ENCODE measurements at places on chromosomes 16 and 17.

- no peak for DNase-seq
These were observed 2.8 kb downstream of the TMEM94 start for GRCh38 chr17:75459246-75459589.

DNA sequence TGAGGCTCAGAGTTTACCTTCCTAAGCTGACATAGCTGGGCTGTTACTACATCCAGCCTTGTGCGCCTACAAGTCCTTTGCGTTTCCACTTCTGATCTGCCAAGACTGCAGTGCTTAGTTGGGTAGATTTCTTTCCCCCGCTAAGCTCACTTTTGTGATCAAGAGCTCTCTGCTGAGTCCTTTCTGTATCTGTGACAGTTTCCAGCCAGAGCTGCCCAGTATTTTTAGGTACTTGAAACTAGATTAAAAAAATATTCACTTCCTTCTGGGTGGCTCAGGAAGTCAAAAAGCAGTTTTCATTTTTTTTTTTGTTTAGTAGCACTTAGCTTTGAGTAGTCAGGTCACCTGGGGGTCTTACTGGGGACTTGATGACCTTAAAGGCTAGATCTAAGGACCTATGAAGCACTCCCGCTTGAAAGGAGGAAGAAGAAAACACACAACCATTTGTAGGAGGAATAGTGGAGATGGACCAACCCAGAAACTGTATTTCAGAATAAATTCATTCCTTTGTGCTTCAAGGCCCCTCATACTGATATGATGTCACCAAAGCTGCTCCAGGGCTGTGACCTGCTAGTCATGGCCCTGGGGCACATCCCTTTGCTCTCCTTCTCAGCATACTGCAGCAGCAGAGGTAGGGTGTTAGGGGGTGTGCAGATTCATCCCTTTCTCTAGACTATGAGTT lies 75.6 kb upstream of the HNF1B start:
- no peak for DNase-seq

DNA sequence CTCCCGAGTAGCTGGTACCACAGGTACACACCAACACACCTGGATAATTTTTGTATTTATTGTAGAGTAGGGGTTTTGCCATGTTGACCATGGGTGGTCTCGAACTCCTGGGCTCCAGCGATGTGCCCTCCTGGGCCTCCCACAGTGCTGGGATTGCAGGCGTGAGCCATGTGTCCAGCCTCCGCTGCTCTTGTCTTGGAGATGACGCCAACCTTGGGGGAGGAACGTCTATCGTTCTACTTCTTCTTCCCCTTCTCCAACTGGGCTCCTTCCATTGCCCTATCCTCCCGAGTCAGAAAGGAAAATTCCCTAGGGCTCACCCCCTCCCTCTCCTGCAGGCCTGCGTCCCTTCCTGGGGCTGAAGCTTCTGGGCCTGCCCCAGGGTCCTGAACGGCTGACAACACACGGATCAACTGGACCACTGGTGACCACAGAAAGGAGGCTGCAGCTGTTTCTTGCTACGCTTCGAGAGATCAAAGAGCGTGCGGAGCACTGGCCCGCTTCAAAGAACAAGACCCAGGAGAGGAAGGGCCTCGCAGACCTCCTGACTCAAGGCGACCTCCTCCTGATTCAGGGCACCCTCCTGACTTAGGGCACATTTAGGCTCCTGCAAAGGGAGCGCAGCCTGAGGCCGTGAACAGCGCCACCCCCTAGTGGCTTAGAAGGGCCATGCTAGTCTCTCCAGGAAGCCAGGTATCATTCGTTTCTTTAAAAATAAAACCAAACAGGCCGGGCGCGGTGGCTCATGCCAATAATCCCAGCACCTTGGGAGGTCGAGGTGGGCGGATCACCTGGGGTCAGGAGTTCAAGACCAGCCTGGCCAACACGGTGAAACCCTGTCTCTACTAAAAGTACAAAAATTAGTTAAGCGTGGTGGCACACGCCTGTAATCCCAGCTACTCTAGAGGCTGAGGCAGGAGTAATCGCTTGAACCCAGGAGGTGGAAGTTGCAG lies 48.5 kb upstream of the HELZ start:
- DNase-seq: peak; percentile 35

GRCh38 chr16:2855536-2855935 lies 2.4 kb downstream of the PRSS22 start:
- no peak for DNase-seq

GRCh38 chr17:49494986-49495841 lies at the start of gene NGFR:
Gene NGFR, plus strand, starts transcription at chr17:49495293. Its CDS starts 125 bp downstream, at chr17:49495418.
- DNase-seq: peak; percentile 30

DNA sequence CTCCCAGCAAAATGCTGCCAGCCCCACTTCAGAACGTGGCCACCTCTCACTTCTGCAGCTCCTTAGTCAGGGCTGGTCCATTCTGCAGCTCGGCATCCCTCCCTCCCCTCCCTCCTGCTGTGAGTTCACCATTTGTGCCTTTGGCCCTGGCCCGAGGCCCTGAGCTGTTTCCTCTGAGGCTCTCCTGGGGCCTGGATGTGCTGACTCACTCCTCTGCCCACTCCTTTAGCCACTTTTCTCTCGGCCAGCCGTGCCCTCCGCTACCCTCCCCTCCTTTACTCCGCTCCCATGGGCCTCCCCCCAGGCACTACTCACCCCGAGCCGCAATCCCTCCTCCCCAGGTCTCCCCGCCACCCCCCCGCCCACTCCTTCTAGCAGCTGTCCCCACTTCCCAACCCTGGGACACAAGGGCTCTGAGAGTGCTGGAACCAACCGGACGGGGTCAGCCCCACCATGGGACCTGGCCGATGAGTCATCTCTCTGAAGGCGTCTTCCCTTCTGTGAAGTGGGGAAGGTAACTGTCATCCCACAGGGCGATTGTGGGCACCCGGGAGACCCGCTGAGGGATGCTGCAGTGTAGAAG lies 11.5 kb downstream of the KCNG4 start:
- DNase-seq: no peak

DNA sequence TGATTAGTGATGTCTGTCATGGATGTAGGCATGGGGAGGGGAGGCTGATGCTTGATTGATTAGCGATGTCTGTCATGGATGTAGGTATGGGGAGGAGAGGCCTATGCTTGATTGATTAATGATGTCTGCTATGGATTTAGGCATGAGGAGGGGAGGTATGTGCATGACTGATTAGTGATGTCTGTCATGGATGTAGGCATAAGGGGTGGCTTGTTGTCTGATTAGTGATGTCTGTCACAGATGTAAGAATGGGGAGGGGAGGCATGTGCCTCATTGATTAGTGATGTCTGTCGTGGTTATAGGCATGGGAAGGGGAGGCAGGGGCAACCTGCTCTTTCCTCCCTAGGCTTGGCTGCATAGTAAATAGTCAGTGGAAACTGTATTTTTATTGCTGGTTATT lies 409.4 kb downstream of the HAPSTR1 start:
- DNase-seq: no peak

DNA sequence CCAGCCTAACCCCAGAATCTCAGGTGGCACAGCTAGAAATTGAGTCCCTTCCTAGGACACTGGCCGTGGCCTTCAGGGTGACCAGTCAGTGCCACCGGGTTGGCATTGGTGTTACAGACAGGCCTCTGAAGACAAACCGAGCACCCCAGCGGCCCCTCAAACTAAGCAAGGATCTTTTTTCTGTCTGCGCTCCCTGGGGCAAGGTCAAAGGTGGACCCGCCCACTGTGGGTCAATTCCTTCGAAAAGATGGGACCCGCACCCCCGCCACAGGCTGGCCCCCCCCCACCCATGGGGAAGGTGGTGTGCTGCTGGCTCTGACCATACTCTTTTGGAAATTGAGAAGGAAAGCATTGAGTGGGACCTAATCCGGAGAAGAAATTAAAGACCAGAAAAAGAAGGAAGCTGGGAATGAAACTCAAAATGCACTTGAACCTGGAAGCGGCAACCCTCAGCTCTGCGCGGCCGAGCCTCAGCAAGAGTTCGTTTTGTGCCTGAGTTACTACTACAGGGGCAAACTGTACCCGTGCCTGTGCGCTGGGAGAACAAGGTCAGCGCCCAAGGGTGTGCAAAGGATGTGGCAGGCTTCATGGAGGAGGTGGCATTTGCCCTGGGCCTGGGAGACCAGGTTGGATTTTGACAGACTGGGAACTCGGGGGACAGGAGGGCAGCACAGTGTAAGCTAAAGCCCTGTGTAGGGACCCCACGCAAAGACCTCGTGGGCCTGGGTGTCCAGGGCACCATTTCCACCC lies 20.4 kb downstream of the TMC6 start:
- no peak for DNase-seq

DNA sequence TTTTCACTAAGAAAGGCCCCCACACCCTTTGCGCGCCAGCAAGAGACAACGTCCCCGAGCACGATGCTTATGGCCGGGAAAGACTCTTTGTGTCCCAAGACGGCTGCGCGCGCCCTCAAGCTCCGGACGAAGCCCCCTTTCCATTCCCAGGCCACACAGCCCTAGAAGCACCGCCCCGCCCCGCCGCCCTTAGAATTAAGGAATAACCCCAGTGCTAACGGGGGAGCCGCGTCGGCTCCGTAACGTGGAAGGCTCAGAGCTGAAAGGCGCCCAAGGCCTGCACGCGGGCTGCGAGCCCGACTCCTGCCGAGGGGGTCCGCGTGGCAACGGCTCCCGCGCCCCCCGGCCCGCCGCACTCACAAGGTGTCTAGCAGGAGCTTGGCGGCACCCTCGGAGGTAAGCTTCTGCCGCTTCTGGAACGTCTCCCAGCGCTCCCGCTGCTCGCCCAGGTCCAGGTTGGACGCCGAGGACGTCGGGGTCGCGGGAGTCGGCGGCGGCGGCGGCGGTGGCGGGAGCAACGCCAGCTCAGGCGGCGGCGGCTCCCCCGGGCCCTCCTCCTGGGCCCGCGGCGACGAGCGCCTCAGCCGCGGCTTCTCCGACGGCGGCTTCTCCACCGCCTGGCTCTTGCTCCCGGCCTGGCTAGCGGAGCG lies 477 bp downstream of the CENPV start:
- DNase-seq: no peak

DNA sequence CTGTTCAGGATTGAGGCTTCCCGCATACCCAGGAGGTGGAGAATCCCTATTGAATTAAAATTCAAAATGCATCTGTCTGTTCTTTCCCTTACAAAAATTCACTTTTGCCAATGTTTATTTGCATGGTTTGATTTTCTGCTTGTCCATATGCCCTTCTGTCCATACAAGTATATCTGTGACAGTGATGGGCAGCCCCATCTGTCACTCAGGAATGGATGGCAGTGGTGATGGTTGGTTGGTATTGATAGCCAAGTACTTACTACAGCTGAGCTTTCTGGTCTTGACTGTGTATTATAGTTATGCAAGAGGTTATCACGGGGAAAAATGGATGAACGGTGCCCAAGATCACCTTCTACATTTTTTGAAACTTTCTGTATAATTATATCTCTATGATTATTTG lies 171.0 kb downstream of the RBFOX1 start:
- DNase-seq: no peak

- peak; percentile 56 for DNase-seq
These were observed at the start of gene RNF213 for GRCh38 chr17:80260791-80261158. Gene RNF213, plus strand, starts transcription at chr17:80260852. Its CDS starts 2,830 bp downstream, at chr17:80263682.

All from T-helper 22 cell (primary cell).